ENCODE measurements at places on chromosomes 6 and 20.

- no peak for DNase-seq
Measured at GRCh38 chr6:7590918-7591302, 912 bp downstream of the SNRNP48 start.

GRCh38 chr6:139152892-139153271 is 18.0 kb downstream of the HECA start:
- no peak for DNase-seq

GRCh38 chr20:41234546-41234945 is 83.0 kb downstream of the ZHX3 start:
- no peak for DNase-seq

DNA sequence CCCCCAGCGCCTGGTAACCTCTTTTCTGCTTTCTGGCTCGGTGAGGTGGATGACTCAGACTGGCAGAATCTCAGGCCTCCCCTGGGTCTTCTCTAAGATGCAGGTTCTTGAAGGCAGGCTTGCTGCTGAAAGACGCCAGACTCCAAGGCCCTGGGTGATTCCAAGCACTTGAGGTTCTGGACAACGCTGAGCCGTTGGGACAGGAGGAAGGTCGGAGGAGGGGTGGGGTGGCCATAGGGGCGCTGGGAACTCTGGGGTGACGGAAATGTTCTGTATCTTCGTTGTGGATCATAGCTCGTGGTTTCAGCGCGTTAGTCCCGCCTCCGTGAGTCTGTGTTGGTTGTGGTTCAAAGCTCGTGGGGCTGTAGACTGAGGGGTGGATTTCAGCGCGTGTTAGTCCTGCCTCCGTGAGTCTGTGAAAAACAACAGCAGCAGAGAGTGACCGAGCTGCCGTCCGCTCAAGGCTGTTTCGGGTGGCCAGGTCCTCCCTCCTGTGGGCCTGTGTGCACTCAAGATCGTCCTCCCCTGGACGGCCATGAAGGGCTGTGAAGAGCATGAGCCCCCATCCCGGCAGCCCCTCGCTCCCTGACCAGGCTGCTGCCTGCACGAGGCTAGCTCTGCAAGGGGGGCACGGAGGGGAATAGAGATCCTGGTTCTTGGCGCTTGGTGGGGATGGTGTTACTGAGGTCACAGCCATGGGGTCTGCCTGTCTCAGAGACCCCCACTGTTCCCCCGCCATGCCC is 7.7 kb downstream of the NTSR1 start:
- DNase-seq: no peak

- DNase-seq: no peak
Measured at GRCh38 chr20:48640871-48641270, 186.9 kb downstream of the PREX1 start.

- no peak for DNase-seq
Measured at GRCh38 chr6:11977738-11978137, 34.4 kb upstream of the HIVEP1 start.

DNA sequence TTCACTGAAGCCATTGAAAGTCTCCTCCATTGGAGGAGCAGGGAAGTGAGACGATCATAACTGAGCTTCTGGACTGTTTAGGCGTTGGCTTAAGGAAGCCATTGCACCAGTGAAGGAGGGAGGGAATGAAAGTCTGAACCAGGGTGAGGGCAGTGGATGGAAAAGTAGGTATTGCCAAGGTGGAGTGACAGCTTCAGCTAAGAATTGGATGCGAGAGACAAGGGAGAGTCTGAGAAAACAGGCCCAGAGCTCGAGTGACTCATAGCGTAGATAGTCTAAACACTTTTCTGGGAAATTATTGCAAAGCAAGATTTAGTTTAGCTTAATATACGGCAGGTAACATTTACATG is 4.5 kb downstream of the DSP start:
- DNase-seq: no peak

DNA sequence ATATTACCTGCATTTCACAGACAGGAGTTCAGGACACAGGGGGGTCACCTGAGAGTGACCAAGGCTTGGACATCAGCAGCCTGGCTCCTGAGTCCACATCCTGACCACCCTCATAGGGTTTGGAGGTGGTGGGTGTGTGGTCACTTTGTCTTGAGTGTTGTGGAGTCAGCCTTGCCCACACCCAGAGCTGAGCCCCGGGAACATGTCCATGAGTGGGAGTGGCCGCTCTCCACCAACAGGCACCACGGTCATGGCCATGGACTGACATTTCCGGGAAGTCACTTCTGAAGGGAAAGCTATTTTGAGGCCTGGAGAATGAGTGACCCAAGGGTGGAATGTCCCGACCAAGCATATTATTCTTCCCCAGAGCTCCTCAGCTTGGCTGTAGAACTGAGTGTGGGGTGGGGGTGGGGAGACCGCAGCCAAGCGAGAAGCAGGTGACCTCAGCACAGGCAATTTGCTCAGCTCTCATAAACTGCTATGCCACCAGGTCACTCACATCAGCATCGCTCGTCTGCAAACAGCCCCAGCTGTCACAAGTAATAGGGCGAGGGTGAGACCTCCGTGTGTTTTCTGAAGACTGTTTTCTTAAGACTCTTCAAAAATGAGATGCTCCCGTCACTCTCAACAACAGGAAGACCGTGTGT is 348.6 kb upstream of the CDH4 start:
- DNase-seq: no peak

- DNase-seq: no peak
Measured at GRCh38 chr20:47126709-47127108, 229.8 kb downstream of the ZMYND8 start.

DNA sequence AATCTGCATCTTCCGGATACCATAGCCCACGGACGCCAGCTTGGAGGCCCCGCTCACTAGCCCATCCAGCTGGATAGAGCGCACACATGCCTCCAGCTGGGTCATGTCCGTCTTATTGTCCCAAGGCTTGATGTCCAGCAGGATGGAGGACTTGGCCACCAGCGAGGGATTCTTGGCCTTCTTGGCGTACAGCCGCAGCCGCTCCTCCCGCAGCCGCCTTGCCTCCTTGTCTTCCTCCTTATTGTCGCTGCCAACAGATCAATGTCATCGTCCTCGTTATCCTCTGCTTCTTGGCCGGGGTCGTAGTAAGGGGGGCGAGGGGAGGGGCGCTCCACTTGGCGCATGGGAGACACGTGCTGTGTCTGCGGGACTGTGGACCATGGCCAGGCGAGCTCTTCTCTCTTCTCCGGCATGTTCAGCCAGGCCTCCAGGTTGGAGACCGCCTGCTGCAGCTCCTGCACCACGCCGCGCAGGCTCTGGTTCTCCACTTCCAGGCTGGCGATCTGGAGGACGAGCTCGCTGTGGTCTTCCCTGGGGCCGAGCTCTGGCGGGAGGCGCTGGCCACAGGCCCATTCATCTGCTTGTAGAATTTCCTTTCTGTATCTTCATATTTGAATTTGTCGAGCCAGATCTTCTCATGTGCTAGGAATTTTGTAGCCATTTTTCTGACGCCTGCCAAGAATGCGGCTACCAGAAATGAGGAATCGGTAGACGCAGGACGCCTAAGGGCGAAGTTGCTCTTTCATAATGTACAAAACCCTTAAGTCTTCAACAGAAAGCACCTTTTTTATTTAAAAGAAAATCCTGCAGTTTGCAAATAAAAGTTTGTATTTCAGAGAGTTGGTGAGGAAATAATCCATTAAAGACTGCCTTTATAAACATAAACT is 60.1 kb upstream of the PTPRK start:
- no peak for DNase-seq

DNA sequence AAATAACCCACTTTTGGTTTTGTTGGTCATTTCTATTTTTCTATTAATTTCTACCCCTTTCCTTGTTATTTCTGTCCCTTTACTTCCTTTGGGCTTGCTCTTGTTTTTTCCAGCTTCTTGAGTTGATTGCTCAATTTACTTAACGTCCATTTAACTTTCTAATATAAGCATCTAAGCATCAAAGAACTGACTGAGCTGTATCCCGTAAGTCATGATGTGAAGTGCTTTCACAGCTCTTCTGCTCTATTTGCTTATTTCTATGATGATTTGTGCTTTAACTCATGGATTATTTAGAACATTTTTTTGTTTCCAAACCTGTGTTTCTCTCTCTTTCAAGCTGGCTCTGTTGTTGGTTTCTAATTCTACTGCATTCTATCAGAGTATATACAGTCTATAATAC is 56.7 kb upstream of the SMIM29 start:
- no peak for DNase-seq

- no peak for DNase-seq
Measured at GRCh38 chr20:46438156-46438750, 31.8 kb upstream of the ELMO2 start.

DNA sequence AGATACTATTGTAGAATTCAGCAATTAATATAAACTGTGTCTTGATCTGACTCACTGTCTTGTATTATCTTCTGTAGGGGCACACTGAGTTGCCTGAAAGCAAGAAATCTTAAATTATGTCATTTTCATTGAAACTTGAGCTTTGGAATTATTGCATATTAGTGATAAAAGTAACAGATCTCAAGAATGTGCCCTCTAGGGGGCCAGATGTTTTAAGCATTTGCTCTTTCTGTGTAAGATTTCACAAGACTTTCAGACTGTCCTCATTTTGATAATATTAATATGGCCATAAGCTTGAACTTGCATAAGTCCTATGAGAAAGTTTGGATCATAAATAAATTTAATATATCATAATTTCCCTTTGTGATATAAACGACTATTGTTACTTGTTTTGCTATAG is 55.5 kb upstream of the MYO6 start:
- DNase-seq: no peak

DNA sequence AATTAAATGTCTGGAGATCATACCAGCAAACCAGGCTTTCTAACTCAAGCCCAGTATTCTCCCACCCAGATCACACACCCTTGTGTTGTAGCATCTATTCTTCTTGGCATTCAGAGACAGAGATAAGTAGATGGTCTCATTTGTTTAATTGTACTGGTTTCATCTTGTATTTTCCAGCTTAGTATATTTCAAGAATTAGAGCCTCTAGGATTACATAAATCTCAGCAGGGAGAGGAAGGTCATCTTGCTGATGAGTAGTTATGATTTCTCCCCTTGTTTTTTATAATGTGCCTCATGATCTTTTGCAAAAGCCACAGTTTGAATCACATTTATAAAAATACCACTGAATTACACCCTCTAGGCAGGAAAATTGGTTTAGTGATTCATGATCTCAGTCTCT is 106.6 kb upstream of the NRSN1 start:
- DNase-seq: no peak

GRCh38 chr6:55567558-55567957 is 11.4 kb downstream of the HMGCLL1 start:
- DNase-seq: no peak

DNA sequence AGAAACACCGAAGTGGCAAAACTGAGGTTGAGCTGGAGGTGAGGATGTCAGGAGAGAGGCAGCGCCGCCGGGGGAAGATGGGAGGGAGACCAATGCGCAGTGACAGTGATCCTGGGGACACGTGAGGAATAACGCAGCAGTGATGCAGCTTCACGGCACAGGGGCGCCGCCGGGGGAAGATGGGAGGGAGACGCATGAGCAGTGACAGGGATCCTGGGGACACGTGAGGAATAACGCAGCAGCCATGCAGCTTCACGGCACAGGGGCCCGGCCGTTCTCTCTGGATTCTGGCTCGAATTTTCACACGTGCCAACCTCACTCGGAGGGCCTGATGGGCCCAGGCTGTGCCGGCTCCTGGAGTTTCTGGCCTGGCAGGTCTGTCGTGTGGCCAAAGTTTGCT is 94.7 kb downstream of the SMOC2 start:
- DNase-seq: no peak

GRCh38 chr20:10992731-10993130 is 318.9 kb upstream of the JAG1 start:
- DNase-seq: no peak

- no peak for DNase-seq
Measured at GRCh38 chr6:102026649-102027048, 633.1 kb downstream of the GRIK2 start.

DNA sequence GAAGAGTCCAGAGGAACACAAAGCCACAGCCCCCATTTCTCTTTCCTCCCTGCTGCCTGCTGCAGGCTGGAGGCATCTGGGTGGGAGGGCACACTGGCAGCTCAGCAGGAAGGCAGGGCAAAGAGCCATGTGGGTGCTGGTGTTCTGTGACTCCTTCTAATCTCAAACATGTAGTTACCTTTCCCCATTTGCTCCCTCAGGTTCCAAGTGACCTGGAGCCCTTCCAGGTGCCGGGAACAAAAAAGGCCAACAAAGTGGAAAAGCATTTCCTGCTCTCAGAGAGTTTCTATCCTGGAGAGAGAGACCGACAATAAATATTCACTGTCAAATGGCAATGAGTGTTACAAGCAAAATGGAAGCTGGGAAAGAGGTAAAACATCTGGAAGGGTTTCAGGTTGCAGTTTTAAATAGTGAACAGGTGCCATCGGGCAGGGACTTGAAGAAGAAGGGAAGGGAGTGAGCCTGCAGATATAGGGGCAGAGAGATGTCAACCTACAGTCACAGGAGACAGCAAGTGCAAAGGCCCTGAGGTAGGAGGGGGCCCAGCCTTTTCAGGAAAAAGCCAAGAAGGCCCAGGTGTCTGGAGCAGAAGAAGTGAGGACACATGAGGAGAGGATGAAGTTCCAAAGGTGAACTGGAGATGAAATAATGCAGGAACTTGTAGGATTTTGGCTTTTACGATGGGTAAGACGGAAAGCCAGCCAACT is 43.6 kb upstream of the IYD start:
- no peak for DNase-seq

DNA sequence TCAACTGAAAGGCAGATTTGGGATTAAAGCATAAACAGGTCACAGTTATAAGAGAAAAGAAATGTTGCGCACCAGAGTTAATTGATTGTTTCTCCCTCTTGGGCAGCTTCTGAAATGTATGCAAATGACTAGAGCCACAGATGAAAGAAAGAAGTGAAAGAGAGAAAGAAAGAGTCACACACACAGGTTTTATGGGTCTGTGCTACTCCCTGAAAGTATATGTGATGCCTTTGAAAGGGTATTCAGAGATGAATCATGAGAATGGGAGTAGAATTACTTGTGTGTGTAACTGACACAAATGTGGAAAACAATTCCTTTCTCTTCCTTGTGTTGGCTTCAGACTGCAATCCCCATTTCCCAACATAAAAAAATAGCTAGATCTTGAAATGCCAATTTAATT is 196.9 kb downstream of the FOXA2 start:
- no peak for DNase-seq

- no peak for DNase-seq
Measured at GRCh38 chr6:32166411-32167061, 2.1 kb downstream of the EGFL8 start.

- no peak for DNase-seq
Measured at GRCh38 chr20:62252342-62252966, 14.1 kb downstream of the OSBPL2 start.

DNA sequence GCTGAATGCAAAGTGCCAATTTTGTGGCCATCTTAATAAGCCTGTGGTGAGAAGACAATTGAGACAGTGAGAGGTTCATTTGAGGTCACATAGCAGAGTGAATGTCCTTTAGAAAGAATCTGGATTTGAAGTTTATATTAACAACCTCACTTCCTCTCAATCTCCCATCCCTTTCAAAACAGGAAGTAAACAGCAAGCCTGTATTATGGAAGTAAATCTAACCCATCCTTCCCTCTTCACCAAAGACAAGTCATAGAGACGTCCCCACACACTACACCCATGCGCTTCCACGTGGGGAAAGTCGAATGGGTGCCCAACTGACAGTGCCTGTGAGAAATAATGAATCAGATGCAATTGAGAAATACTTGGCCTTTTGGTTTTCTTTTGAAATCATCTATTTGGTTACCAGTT is 28.8 kb upstream of the CCND3 start:
- DNase-seq: no peak

- no peak for DNase-seq
Measured at GRCh38 chr20:43974695-43975094, 60.0 kb downstream of the TOX2 start.

GRCh38 chr6:143419526-143419925 is 31.0 kb downstream of the ADAT2 start:
- no peak for DNase-seq

GRCh38 chr6:161168281-161168891 is 105.5 kb downstream of the AGPAT4 start:
- DNase-seq: no peak

GRCh38 chr20:41006936-41007474 is 21.6 kb upstream of the TOP1 start:
- no peak for DNase-seq

Measured in GM12892 (cell line).